Left kidney (tissue), 8 donors: ENCODE measurements at places on chromosomes 3 and 15.

DNA sequence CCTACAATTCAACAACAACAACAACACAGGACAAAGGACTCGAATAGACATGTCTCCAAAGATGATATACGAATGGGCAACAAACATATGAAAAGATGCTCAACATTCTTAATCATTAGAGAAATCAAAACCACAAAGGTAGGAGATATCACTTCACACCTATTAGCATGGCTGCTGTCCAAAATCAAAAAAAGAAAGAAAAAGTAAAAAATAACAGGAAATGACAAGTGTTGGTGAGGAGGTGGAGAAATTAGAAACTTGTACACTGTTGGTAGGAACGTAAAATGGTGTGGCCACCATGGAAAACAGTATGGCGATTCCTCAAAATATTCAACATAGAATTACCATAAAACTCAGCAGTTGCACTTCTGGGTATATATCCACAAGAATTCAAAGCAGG lies 312.3 kb upstream of the STT3B start:
- no peak for DNase-seq

DNA sequence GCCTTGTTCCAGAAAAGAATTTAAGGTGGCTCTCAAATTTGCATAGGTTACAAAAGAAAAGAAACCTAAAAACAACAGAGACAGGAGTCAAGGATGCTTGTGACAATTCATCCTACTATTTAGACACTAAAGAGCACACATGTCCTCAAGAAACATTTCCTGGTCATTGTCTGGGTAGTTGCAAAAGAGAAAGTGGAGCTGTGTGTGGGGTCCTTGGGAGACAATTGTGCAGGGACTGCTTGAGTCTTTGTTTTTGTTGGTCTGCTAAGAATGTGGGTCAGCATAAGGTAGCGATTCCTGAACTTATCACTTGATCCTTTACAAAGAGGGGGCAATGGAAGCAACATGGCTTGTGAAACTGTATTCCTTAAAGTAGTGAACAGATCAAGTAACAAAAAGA lies 185.3 kb downstream of the KCNAB1 start:
- no peak for DNase-seq

- DNase-seq, result no peak
These were observed 38.1 kb downstream of the HSPBAP1 start for GRCh38 chr3:122755491-122755890.

GRCh38 chr3:87045473-87045872 lies 54.5 kb upstream of the VGLL3 start:
- DNase-seq, result no peak
